Activated T-helper 1 cell treated with anti-CD3 and anti-CD28 coated beads, Interleukin-12 subunit alpha, Interleukin-12 subunit beta, Interleukin-2, Interleukin-4 antibody, amounts not matched to agents 30 ng/mL and 10 ng/mL and 1 ng/mL, durations not matched to agents 14 hours and 24 hours and 36 hours (primary cell): ENCODE measurements at places on chromosomes 7 and 10.

- DNase-seq, result no peak
These were observed 61.7 kb downstream of the DOCK1 start for GRCh38 chr10:126966938-126967337.

- DNase-seq, result no peak
These were observed 113.1 kb downstream of the INPP5A start for GRCh38 chr10:132650611-132651250.

DNA sequence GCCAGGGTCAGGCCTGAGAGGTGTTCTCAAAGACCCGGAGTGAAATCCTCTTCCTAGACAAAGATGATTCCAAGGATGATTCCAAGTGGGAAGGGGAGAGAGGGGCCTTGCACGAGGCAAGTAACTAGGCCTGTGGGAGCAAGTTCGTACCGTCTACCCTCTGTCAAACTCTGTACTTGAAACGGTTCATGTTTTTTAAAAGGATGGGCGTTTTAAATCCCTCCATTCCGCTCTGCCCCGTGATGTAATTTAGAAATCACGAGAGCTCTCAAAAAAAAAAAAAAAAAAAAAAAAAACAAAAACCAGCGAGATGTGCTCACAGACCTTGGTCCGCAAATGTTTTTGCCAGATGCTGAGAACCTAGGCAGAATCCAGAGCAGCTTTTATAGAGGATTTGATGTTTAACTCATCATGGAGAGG is 114.7 kb upstream of the CARD11 start:
- no peak for DNase-seq

GRCh38 chr10:124138195-124138882 is 44.9 kb upstream of the CHST15 start:
- DNase-seq, result no peak

GRCh38 chr7:39458061-39458745 is 108.0 kb upstream of the YAE1 start:
- DNase-seq, result no peak

GRCh38 chr10:125878957-125879835 is 1.9 kb downstream of the DHX32 start:
- DNase-seq, result no peak

GRCh38 chr7:129489491-129489890 is 12.8 kb upstream of the SMKR1 start:
- DNase-seq, result no peak

DNA sequence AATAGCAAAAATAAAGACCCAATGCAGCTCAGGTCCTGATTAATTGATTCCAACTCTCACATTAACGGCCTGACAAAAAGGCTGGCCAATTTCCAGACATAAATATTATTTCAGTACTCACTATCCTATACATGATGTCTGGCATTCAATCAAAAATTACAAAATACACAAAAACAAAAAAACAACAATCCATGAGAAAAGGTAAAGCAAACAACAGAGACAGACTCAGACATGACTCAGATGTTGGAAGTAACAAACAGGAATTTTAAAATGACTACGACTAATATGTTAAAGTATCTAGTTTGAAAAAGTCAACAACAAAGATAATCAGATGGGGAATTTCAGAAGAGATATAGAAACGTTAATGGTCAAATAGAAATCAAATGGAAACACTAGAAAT is 152.8 kb downstream of the AMPH start:
- DNase-seq, result no peak

- no peak for DNase-seq
These were observed 72.7 kb upstream of the ASAH2 start for GRCh38 chr10:50324046-50324445.

- no peak for DNase-seq
These were observed 9.7 kb downstream of the TMEM130 start for GRCh38 chr7:98860071-98860470.

DNA sequence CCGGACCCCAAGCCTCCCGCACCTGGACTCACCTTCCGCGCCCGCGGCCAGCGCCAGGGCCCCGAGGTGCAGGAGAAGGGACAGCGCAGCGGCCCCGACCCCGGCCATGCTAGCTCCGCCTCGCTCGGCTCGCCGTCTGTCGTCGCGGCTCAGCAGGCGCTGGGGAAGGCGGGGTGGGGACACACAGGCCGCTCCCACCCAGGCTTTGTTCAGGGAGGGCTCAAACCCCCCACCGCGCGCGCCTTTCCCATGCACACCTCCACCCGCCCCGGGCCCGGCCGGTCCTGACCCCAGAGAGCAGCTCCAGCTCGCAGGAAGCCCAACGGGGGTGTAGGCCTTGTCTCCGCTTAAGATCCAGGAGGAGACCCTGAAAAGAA is at the start of gene KCP:
Gene KCP, minus strand, starts transcription at position 141 of the 377 bp plus-strand sequence. Its CDS starts 33 bp downstream, at position 108.
- DNase-seq, result no peak

DNA sequence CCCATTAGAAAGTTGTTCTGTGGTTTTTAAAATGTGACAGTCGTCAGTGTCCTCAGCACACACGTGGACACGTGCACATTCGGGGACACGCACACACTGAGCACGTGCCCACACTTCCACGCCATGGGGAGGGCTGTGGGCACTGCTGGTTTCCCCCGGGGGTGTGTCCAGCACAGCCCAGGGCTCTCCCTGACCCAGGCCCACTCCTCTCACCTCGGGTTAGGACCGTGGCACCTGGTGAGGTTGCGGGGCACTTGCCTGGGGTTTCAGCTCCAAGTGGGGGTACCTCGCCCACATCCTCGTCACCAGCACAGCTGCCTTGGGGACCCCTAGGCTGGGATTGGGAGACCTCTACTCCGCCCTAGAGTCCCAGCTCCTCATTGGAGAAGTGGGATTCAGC is 20.7 kb downstream of the GET4 start:
- DNase-seq, result no peak

DNA sequence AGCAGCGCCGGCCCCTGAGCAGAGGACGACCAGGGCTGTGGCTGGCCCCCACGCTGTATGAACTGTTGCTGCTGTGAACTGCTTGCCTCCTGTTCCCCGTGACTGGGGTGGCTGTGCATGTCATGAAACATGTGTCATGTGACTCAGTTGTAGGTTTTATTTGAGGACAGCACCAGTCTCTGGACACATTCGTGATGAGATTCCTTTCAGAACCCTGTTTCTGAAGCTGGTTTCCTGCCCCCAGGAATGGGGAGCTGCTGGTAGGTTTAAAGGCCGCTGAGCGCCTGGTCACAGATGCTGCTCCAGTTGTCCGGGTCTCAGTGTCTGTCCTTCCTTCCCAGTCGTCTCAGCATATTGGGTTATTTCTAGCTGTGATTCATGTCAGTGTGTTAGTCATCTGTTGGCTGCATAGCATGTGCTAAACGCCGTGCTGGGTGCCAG is 79.1 kb upstream of the PPIF start:
- DNase-seq, result no peak

DNA sequence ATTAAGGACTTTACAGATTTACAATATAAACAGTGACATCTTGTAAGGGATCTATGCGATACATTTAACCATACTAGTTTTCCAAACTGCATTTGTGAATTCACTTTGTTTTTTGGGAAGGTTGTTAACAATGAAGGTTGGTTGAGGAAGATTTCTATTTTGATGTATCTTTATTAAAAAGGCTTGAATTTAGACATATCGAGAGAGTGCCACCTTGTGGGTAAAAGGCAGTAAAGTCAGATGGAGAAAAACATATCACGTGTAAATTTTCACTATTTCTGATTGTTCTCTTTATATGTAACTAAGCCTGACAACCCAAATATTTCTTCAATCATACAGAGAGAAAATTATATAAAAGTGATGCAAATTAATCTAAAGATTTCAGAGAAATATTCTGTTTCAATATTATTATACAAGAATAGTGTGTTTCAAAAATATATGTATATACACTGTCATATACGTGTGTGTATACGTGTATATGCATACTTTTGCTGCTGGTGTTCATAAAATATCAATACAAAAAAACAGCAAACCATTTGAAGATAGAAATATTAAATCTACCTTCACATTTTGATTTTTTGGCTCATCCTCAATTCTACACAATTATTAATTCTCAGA is 988.6 kb downstream of the SORCS1 start:
- no peak for DNase-seq

DNA sequence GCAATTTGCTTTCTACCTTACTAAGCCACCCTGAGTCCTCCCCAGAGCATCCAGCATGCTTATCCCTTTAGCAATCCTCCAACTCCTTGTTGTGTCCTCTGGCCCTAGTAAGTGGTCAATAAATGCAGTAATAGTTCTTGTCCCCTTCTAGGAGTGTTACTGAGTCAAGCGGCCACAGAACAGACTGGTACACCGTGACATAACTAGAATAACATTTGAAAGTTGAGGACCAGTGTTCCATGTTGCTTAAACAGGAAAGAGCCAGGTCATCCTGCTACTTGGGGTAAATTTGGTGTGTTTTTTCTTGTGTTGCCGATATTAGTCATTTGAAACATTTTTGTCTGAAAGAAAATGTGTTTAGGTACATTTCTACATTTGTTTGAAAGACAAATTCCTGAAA is 4.8 kb upstream of the CDK6 start:
- DNase-seq, result no peak

DNA sequence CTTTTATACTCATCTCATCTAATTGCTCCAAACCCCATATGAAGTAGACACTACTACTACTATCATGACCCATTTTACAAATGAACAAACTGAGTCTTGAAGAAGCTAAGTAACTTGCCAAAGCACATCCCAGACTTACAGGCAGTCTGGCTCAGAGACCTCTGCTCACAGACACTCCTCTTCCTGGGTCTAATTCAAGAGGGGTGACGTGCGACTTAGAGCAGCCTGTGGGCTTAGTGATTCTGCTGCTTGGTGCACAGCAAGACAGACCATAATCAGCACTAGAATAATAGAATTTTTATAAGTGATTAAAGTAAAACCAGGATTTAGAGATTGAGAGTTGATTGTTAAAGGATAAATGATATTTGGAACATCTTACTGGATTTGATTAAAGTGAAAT is 750.8 kb downstream of the AUTS2 start:
- no peak for DNase-seq

GRCh38 chr10:95988702-95989101 is 54.7 kb upstream of the CCNJ start:
- no peak for DNase-seq

- DNase-seq, result no peak
These were observed 26.9 kb downstream of the PPP1R3C start for GRCh38 chr10:91605968-91606367.

DNA sequence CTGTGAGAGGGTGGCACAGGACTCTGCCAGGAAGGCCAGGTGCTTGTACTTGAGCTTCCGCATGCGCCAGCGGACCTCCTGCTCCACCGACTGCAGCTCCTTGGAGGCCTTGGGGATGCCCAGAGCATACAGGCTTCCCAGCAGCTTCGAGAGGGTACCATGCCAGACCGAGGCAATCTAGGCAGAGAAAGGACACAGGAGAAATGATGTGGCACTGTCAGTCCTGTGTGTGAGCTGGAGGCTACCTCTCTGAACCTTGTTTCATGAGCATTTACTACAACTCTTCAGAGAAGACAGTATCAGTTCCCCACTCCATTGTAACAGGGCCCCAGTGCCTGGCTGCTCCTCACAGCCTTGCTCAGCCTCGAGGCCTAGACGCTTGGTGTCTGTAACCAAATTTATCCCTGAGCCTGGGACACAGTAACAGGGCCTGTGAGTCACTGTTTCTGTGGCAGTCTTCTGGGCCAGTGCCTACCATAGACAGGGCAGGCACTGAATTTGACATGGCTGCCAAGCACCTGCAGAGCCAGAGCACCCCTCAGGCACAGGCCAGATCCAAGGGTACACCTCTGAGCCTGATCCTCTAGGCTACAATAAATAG is 5.8 kb downstream of the TBRG4 start:
- DNase-seq, result no peak

DNA sequence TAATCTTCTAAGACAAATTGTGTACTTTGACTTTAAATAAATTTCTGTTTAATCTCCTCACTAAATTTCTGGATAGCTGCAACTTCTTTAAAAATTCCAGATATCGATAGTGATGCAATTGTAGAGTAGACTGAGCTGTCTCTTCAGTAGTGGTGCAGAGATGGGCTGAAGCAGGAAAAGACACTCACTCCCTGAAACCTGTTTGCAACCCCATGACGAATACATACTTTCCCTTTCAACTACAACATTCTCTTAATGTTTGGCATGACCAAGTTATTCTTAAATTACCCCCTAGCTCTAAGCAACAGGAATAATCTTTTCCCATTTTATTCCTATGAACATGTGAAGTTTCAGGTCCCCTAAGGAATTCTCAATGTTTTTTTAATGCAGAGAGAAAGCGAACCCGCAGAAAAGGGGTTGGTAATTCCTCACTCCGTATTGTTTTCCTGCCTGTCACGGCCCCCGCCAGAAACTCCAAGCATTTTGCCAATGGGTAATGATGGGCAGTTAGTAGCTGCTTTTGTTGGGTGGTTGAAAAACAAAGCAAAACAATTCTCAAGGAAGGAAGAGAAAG is 1.3 kb downstream of the THSD7A start:
- no peak for DNase-seq

- no peak for DNase-seq
These were observed 210.8 kb downstream of the ADARB2 start for GRCh38 chr10:1526436-1527055.
